ENCODE measurements at places on chromosomes 5 and 9. TPM values are rescaled to one million over a fixed set of nuclear protein-coding genes. Genes with fewer than 3 reads are reported as not detected.

Gene SH3RF2
- total RNA-seq, result not detected

Gene RNF183
- 1.9 TPM for total RNA-seq

Gene INSL4
- not detected for total RNA-seq

Gene EMB
- 102 TPM for total RNA-seq

Gene SLC6A19
- not detected for total RNA-seq

Gene N4BP3
- 8.1 TPM for total RNA-seq

Gene RELL2
- 16.5 TPM for total RNA-seq

Gene ATG10
- 6.1 TPM for total RNA-seq

Gene SPINK7
- not detected for total RNA-seq

Gene TMEM252
- total RNA-seq, result not detected
